ENCODE measurements at places on chromosomes 13 and 19.

GRCh38 chr19:13850910-13851733 lies 25.8 kb upstream of the NANOS3 start:
- peak; percentile 62 for DNase-seq

GRCh38 chr13:58830841-58831240 lies 1199.3 kb downstream of the PCDH17 start:
- DNase-seq: no peak

GRCh38 chr13:104816726-104817125 lies 1718.7 kb downstream of the EFNB2 start:
- DNase-seq: no peak

- no peak for DNase-seq
These were observed 734 bp upstream of the LRRC8E start for GRCh38 chr19:7887408-7888144.

DNA sequence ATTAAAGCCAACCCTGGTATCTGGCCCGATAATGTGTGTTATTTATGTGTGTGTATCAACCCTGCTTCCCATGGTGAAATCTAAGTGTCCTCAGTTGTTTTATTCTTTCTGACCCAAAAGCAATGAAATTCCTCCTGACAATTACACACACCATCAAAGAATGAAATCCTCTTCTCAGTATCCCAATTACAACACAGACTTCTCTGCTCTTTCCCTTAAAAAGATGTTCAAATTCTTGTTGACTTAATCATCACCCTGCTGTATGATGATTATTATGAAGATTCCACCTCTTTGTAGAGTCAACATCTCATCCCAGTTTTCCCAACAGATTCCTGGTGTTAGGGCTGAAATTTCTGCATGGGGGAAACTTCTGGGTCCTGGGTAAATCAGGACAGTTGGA lies 8.9 kb upstream of the TRPC4 start:
- no peak for DNase-seq

- peak; percentile 71 for DNase-seq
These were observed 18.0 kb upstream of the PNMA8B start for GRCh38 chr19:46513461-46514236.

DNA sequence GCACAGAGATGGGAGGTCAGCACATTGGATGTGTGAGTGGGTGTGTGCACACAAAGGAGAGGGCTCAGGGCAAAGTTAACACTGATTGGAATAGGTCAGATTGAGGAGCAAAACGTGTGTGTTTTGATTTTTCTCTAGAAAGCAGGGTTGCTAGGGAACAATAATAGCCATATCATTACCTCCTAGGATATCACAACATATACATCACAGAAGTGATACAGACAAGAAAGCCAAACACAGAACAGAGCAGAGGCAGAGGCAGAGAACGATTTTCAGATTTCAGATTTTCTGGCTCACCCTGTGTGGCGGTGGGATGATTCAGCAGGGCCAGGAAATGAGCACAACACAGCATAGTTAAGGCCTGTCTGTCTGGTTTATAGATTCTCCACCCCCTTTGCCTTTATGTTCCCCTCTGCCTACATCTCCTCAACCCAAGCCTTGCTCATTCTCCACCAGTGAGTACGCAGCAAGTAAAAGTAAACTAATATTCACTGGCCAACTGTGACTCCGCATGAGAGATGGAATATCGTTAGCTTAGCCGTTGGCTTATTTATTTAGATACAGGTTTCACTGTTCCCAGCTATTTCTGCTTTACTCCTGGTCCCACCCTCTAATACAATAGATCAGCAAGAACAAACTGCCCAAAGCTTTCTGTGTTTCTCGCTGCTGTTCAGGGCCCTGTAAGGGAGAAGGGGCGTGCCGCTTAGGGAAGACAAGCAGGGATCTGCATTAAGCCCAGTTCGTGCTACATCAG lies 182.7 kb upstream of the TSC22D1 start:
- DNase-seq: no peak
